Stimulated activated CD4-positive, alpha-beta T cell treated with anti-CD3 and anti-CD28 coated beads, Interleukin-2, amount 100 ng/mL, for 4 hours (primary cell): ENCODE measurements at places on chromosomes 12 and 14.

- DNase-seq: no peak
Observed at GRCh38 chr14:20855652-20856291, 35.4 kb upstream of the RNASE3 start.

- no peak for DNase-seq
Observed at GRCh38 chr12:74889563-74890236, 319.9 kb downstream of the KCNC2 start.

DNA sequence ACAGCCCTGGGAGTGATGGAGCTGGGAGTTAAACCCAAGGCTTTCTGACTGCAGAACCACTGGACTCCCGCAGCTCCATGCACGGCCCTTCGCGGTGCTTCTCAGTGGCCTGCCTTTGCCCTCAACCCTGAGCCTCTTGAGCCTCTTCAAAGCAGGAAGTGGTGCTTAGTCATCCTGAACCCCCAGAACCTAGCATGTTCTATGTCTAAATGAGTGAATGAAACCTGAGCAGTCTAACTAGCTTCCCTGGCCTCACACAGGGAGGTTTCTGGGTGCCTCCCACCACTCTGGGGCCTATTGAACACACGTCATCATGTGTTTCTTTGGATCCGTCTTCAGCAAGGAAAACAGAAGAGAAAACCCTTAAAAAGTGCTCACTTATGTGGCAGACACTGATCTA, 117.9 kb upstream of the SFSWAP start:
- no peak for DNase-seq

DNA sequence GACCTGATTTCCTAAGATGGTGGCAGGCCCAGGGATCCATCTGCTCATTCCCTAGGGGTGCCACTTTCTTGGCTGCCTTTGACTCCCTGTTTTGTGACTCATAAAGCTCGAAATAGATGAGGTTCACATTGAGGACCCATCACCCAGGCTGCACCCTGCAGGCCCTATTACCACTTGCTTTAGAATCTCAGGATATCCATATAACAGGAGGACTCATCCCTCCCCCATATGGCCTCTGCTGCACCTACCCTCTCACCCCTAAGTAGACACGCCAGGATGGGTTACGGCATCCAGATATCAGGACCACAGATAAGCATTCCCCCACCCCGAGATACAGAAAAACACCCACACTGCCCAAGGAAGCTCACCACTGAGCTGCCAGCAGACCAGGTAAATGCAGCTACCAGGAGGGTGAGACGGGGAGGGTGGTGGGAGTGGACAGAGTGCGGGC, 155.7 kb downstream of the DPF3 start:
- DNase-seq: no peak

DNA sequence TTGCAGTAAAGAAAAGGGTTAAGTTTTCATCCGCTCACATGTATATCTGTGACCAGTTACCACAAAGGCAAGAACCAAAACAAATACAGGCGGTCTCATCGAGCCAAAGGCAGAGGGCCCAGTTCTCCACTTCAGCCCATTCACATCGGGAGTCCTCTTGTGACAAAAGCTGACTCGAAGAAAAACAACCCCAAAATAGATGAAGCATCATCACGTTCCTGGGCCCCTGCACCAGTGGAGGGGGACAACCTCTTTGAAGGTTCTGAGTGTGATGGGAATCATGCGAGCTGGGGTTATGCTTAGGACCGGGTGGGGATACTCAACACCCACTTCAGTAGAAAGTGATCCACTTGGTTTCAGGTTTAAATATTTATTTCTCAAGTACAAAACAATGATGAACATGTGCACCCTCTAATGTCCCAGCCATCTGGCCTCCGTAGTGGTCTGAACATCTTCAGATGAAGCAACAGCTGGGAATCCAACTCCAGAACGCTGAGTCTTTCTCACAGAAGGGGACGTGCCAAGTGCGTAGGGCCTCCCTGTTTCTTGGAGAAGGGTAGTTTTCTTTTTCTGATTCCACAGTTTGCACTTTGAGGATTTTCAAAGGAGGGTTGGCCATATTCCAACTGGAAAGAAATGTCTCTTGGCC, 8.4 kb downstream of the GSC start:
- no peak for DNase-seq

GRCh38 chr14:28373721-28374120, 392.9 kb upstream of the FOXG1 start:
- DNase-seq: no peak

- no peak for DNase-seq
Observed at GRCh38 chr12:30926243-30927221, at the start of gene TSPAN11. TSPAN11 (plus strand) TSS chr12:30926748; CDS start chr12:30953992, 27,244 bp downstream.
